Stimulated activated CD4-positive, alpha-beta T cell treated with anti-CD3 and anti-CD28 coated beads, Interleukin-15, amount 100 ng/mL, for 1 hour (primary cell): ENCODE measurements at places on chromosomes 13 and 19.
A peak's percentile ranks its signal among the peaks of the same experiment; 100 is the strongest.

DNA sequence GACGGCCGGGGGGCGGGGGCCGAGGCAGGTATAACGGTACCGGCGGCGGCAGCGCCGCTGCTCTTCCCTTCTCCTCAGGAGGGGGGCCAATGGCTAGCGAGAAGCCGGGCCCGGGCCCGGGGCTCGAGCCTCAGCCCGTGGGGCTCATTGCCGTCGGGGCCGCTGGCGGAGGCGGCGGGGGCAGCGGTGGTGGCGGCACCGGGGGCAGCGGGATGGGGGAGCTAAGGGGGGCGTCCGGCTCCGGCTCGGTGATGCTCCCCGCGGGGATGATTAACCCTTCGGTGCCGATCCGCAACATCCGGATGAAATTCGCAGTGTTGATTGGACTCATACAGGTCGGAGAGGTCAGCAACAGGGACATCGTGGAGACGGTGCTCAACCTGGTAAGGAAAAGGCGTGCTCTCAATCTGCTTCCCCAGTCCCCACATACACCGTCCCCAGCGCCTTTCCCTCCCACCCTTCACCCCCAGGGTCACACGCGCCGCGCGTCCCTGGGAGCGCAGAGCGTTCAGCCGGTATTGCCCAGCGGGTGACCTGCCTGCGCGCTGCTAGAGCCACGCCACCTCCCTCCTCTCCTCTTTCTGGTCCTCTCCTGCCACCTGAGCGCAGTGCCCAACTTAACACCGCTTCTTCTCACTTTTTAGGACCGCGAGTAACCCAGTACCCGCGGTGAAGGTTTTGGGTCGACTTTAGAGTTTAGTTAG, 814 bp downstream of the NBEA start:
- peak; percentile 2 for DNase-seq

DNA sequence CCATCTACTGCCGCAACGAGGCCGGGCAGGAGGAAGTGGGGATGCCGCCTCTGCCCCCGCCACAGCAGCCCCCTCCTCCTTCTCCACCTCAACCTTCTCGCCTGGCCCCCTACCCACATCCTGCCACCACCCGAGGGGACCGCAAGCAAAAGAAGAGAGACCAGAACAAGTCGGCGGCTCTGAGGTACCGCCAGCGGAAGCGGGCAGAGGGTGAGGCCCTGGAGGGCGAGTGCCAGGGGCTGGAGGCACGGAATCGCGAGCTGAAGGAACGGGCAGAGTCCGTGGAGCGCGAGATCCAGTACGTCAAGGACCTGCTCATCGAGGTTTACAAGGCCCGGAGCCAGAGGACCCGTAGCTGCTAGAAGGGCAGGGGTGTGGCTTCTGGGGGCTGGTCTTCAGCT, 3.4 kb upstream of the NUP62 start:
- peak; percentile 7 for DNase-seq

DNA sequence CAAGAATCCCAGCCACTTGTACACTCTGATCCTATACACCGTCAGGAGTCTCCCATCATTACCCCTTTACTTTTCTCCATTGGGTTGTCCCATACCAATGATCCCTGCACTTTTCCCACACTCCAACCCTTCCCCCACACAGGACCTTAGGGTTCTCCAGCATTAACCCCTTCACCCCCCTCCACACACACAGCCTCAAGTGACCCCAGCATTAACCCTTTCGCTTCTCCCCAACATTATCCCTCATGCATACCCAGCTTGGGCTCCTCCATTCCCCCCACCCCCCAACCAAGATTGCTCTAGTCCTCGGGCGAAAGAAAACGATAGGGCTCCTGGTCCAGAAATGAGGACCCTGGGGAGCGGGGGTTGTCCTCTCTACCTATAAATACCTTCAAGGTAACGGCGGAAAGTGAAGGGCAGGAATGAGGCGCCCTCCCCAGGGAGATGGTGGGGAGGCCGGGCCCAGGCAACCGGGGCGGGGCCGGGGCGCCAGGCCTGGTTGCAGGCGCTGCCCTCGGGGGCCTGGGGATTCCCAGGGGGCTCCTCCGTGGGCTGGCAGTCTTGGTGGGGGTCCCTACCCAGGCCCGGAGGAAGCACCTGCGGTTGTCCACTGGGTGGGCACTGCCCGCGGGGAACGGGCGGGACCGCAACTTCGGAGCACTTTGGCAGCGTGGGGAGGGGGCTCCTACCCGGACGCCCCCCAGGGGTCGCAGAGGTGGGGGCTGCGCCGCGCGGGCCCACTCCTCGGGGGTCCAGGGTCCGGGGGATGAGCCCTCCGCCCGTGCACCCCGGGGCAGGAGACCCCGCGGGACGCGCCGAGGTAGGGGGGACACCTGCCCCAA, 757 bp downstream of the WIZ start:
- DNase-seq = no peak

- no peak for DNase-seq
Measured at GRCh38 chr13:84606616-84607015, 724.3 kb upstream of the SLITRK1 start.

- DNase-seq = no peak
Measured at GRCh38 chr13:50783717-50784290, 59.7 kb downstream of the DLEU7 start.

DNA sequence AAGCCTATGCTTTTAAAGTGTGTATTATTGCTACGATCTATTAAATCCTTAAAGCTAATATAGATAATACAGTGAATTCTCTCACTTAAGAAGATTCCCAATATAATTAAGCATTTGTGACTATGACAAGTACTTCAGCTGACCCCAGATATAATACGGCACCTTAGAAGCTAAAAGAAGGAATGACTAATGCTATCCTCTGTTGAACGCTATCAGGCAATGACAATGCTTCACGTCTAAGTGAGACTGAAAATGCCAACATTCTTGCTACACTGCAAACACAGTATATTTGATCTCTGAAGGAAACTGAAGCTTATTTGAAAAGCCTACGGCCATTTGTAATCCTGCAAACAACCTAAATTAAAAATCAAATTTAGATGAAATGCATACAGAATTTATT, 19.7 kb downstream of the VWA8 start:
- DNase-seq = no peak

DNA sequence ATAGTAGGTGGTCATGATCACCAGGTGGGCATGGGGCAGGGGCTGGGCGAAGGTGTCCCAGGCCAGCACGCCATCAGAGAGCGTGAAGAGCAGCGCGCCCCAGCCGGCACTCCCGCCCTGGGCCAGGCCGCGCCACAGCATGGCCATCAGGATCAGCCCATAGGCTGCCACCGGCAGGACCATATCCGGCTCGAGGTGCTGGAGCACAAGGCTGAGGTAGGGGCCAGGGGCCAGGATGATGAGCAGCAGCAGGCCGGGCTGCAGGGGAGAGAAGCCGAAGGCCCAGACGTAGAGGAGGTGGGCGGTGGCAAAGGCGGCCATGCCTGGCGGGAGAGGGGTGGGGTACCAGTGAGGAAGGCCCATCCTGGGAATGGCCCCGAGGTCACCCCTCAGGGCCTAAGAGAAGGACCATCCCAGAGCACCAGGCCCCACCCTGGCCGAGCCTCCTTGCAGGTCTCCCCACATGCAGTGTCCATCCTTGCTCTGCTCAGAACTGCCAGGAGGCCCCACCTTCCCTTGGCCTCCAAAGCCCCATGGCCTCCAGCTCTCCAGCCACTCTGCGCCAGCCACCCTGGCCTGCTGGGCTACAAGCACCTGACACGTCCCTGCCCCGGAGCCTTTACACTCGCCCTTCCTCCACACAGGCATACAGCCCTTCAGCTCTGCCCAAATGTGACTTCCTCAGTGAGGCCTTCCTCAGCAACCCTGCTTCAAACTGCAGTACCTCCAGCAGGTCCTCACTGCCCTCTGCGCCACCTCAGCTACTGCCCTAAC, 1.1 kb downstream of the TMEM86B start:
- no peak for DNase-seq

- no peak for DNase-seq
Measured at GRCh38 chr13:94993616-94994015, 281.3 kb upstream of the SOX21 start.

DNA sequence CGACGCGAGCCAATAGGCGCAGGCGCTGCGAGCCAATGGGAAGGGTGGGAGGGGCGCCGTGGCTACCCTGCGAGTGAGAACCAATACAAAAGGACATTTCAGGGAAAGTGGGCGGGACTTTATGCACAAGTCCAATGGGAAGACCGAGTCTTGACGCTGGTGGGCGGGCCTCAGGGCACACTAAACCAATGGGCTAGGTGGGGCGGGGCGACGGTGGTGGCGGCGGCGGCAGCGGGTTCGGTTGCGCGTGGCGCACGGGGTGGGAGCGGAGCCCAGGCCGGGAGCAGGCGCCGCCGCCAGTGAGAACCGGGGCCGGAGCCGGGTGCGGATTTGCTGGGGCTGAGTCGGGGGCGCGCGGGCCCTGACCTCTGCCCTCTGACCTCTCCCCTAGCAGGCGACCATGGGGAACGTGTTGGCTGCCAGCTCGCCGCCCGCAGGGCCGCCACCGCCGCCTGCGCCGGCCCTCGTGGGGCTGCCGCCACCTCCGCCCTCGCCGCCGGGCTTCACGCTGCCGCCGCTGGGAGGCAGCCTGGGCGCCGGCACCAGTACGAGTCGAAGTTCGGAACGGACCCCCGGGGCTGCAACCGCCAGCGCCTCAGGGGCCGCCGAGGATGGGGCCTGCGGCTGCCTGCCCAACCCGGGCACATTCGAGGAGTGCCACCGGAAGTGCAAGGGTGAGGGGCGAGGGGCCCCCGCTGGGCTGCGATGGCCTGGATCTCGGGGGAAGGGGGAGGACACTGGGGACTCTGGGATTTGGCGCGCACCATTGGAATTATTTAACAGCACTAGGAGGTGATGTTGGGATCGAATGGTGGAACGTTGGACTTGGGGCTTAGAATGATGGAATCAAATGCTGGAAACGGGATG, at the start of gene TOMM40:
TSS of gene TOMM40 (plus strand) at position 239 of the 867 bp plus-strand sequence. CDS start at position 401, 162 bp downstream.
- peak; percentile 100 for DNase-seq
